Urothelium cell line (cell line): ENCODE measurements at places on chromosomes 13 and 19.

DNA sequence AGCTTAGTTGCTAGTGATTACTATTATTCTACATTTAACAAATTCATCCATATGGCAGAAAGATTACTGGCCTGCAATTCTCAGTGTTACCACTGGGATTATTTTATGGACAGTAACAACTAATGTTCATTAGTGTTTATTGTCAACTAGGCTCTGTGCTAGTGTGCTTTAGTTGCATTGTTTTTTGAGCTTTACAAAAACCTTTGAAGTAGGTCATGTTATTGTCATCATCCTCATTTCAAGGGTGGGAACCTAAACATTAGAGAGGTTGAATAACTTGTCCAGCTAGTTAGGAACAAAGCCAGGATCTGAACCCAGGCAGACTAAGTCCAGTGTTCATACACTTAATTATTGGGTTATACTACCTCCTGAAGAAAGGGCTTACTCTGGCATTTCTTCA, 27.8 kb upstream of the TDRD3 start:
- DNase-seq: no peak

- DNase-seq: no peak
Observed at GRCh38 chr13:39496506-39496905, 106.5 kb downstream of the LHFPL6 start.

DNA sequence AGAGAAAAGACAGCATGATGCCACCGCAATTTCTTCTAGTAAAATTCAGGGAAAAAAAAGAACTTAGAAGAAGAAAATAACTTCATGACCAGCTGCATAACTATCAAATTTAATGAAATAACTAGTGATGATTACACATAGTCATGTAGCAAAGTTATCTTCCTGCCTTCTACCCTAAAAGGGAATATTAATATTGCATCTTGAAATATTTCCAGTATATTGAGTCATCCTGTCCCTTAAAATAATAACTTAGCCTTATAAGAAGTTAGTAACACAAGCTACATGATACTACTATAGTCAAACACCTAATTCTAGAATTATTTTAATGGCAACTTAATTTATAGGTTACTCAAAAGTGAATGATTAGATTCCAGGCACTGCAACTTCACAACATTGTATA, 289.2 kb downstream of the KLF12 start:
- no peak for DNase-seq

DNA sequence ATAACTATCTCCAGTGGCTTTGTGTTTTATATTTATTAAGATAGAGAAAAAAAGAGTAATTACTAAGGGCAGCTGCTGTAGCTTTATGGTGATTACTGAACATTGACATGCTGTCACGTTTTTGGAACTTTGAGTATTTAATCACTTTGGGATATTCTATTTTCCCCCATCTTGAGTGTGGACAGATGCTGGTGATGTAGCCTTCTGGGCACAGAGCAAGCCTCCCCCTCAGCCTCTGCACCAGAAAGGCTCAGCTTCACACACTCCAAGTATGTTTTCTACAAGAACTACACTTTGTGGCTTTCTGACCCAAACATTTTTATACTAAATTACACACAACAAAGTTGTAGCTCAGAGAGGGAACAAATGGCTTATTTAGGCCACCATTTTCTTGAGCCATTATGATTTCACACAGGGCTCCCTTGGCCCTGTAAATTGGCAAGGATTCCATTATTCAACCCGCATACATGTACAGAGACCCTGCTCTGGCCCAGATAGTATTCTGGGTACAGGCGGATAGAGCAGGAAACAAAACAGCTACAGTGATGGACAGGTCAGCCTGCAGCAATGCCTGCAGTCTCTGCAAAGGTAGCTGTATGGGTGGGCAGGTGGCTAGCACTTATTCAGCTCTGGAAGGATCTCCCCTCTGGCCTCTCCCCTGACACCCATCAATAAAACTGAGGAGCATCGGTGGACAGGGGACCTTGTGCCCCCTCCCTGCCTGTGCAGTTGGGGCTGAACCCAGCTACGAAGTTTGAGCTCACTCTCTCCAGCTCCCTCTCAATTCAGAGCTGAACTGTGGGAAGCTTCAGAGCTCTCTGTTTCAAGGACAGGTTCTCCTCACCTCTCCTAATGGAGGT, 1.3 kb downstream of the ALOX5AP start:
- no peak for DNase-seq

DNA sequence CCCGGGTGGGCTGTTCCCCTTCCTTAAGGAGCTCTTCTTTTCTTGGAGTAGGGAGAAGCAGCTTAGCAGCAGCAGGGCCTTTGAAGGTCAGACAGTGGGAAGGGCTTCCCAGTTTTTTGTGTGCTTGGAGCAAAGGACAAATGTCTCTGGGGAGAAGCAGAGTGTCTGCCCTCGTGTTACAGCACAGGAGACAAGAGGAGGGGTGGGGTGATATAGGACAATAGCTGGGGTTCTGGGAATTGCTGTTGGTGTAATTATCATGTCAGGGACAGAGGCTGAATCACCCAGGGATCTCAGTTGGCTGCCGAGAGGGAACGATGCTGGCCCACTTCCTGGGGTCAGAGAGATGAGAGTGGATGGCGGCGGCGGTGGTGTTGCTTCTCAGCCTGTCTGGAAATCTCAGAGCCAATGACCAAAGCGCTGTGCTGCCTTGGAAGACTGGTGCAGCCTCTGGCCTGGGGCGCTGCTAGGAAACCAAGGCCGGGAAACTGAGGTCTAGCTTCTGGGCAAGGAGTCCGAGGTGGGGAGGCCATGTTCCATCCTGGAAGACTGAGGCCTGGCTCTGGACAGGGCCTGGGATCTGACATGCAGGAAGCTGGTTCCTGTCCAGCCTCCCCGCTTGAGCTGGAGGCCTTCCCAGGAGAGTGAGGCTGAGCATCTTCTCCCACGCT, 1.2 kb downstream of the INAFM1 start:
- DNase-seq: no peak

- DNase-seq: no peak
Observed at GRCh38 chr19:35756377-35757230, at the start of gene HSPB6. HSPB6 (minus strand) TSS chr19:35757029; CDS start chr19:35757008, 21 bp downstream.

DNA sequence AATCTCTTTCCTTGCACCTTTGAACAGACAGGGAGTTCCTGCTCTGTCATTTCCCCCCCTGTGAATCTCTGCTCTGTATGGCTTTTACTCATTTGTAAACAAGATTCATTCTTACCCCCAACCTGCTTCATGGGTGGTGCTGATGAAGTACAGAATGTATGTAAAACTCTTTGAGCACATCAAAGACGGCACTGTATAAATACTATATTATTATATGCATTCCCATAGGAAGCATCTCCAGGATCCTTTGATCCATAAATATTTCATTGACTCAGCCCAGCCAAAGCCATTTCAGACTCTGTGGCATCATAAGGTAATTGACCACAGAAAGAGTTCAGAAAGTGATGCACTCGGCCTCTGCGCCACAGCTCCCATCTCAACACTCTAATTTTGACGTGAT, 208.7 kb downstream of the EFNB2 start:
- DNase-seq: no peak

DNA sequence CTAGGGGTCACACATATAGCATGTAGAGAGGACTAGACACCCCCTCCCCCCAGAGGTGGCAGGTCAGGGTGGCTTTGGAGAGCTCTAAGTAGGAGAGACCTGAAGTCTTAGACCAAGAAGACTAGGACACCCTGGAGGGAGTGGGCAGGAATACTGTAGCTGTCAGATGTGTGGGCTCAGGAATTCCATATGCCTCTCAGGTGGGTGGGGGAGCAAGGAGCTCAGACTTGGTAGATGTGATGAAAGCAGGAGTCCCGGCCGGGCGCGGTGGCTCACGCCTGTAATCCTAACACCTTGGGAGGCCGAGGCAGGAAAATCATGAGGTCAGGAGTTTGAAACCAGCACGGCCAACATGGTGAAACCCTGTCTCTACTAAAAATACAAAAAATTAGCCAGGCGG, 1.6 kb downstream of the CRB3 start:
- no peak for DNase-seq
